Stimulated activated CD8-positive, alpha-beta memory T cell treated with anti-CD3 and anti-CD28 coated beads, Interleukin-4, amount 100 ng/mL, for 4 hours (primary cell): ENCODE measurements at places on chromosomes 16 and 17.

DNA sequence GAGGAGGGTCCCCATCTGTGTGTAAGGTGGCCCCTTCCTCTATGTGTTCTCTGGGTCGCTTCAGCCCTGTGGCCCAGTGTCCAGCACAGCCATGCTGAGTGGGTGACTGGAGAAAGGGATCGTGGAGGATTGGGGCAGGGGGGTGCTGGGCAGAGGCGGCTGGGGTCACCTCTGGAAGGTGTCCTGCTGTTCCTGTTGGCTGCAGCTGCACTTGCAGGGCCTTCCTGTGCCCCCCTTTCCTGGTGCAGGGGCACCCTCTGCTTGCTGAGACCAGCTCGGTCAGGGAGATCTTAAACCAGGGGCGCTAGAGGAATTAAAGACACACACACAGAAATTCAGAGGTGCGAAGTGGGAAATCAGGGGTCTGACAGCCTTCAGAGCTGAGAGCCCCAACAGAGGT lies 11.1 kb downstream of the IL32 start:
- no peak for DNase-seq

DNA sequence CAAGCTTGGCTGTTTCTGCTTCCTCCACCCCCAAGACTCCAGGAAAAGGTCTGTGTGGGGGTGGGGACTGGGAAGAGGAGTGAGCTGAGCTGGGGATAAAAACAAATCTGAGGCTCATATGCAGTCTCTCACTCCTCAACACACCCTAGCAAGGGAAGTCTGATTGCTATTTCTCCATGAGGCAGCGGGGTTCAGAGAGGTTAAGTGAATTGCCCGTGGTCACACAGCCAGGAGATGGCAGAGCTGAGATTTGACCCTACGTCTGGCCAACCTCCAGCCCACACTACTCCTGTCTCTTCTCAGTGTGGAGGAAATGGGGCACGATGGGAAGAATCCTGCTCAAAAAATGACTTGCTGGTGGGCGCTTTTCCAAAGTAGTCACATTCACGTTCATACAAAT lies 4.8 kb upstream of the ABCC3 start:
- no peak for DNase-seq

DNA sequence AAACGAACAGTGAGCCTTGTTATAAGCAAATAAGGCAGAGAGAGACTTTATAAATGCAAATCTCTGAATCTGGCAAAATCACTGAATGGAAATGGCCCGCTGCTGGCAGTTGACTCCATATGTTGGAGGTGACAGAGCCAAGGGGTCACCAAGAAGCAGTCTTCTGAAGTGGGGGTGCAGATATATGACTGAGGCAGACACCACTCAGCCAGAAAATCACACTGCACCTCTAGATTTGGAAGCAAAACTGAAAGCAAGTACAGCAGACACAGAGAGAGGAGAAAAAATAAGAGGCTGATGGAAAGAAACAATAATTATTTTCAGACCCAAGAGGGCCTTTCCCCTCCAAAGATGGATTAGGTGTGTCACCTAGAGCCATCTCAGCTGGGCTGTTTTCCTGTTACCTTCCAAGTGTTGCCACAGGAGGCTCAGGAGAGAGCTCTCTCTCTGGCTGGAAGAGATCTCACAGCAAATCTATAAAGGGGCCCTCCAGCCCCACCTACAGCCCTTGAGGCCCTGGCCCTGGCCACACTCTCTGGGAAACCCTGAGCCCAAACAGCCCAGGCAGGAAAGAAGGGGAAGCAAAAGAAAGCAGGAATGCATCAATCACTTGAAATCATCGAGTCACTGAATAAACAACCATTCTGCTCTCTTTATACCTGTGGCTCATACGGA lies 585.1 kb upstream of the PSMD7 start:
- DNase-seq: no peak

DNA sequence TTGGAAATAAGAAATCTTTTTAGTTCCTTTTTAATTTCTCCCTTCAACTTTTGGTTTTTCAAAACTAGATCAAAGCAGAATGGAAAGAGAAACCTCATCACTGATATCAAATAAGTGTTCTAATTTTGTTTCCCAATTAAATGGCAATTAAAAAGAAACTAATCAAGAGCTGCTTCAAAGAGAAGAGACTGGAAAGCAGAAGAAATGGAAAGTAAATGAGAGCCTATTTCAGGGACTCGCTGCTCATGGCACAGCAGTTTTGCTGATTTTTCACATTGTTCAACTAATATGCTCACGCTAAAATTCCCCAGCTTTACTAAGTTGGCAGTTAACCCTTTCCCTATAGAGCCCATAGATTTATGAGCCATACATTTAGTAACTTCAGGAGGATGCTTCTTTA lies 6.5 kb downstream of the NMT1 start:
- DNase-seq: no peak

DNA sequence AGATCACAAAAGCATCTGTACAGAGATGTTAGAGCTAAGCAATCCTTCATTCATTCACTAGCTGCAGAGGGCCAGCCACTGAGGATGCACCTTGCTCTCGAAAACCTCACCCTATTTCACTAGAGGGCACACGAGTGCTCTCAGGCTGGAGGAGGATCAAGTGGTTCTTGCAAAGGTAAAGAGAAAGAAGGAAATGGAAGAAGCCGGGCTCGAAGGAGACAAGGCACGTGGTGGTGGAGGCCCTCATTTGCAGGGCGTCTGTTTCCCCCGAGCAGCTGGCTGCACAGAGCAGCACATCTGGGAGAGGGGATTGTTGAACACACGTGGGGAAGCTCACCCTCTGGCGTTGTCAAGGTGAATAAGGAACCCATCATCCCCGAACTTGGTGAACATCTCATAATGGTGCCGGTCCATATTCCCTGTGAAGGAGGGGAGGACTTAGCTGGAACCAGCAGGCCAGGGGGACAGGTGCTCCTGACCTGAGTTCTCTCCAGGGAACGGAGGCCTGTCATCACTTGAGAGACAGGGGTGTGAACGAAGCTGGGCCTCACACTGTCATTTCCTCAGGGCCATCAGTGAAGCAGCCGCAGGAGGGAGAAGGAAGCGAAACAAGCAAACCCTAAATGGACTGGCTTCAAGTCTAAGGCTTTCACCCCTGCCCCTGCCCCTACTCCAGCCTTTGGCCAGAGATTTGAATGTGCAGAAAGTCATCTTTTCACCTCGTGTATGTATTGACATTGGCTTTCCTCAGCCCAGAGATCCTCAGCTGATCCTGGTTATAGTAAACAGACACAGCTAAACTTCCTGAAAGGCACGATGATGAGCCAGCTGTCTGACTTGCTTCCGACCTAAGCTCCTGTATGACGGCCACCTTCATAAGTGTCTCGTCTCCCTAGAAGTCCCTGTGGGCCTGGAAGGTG lies 27.6 kb downstream of the PRKAR1A start:
- DNase-seq: no peak

GRCh38 chr16:70746708-70747424 lies 54.1 kb downstream of the VAC14 start:
- no peak for DNase-seq

DNA sequence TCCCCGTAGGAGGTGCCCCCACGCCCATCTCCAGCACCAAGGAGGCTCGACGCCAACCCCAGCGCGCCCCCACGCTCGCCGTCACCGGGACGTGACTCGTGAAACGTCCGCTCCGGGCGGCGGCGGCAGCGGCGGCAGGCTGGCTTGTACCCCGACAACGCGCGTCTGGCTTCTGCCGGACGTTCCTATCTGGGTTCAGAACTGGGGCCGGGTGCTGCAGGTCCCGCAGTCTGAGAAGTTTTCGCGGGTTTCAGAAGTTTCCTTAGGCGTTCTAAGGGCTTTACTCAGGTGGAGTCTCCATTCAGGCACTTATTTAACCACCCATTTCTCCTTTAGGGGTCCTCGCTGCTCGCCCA lies 672 bp upstream of the ALKBH5 start:
- peak; percentile 70 for DNase-seq

- DNase-seq: no peak
Measured at GRCh38 chr16:49468611-49469310, 95.2 kb downstream of the C16orf78 start.

DNA sequence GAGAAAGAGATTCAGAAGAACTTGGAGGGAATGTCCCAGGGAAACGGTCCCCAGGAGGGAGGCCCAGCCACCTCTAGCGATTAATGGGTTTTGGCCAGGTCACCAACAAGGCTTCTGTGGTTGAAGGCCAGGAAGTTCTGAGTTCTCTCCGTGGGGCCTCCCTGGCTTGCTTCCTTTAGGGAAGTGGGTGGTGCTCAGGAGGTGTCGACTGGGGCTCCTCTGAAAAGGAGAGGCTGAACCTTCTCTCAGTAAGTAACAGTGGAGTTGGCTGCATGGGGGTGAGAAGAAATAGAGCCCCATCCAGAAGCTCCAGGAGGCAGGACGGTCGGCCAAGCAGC lies 77.1 kb upstream of the GSE1 start:
- DNase-seq: no peak

- DNase-seq: no peak
Measured at GRCh38 chr16:15538507-15538906, 104.1 kb downstream of the BMERB1 start.

DNA sequence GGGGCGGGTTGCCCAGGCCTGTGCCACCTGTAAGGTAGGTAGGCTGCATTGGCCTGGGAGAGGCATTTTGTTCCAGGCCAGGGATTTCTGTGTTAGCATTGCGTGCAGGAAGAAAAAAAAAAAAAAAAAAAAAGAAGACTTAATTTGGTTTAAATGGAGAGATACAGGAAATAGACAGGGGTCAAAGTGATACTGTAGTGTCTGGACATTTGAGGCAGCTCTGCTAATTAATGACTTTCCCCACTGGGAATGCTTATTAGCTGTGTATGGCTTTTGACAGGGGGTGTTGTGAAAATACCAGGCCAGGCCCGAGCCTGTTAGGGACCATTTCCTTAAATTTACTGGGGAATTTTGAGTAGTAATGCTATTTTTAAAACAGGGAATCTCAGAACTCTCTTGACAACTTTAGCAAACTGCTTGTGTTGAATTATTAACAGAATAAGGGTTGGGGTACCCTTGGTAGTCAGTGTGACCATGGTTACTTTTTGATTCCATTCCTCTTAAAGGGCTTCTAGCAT lies 1.0 kb downstream of the MAP2K4 start:
- DNase-seq: no peak

DNA sequence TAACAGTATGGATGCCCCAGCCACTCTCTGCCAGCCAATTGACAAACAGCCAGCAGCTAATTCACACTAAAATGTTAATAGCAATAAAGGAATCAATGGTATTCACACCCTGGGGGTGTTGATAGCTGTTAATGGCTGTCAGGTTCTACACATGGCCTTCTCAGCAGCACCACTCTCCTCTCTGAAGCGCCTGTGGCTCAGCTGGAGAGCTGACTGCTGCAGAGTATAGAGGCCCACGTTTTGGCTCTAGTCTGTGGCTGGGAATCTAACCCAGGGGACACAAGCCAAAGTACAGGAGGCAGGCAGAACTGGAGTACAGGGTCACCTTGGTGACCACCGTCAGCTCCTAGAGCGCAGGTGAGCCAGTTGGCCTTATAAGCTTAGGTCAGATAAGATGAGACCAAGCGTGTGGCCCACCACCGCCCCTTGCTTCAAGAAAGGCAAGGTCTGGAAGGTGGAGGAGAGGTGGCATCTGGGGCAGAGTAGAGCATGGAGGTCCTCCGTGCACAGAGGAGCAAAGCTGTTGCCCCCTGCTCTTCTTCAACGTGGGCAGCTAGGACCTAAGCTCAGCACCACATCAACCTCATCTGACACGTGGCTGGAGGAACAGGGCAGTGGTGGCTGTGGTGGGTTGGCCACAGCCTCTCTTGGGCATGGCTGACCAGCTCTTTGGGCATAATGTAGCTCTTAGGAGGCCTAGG lies 25.4 kb downstream of the CCR7 start:
- DNase-seq: no peak

GRCh38 chr17:57634713-57635465 lies 110.2 kb downstream of the CCDC182 start:
- no peak for DNase-seq

- DNase-seq: no peak
Measured at GRCh38 chr17:48174833-48175523, 67.4 kb downstream of the SNX11 start.

DNA sequence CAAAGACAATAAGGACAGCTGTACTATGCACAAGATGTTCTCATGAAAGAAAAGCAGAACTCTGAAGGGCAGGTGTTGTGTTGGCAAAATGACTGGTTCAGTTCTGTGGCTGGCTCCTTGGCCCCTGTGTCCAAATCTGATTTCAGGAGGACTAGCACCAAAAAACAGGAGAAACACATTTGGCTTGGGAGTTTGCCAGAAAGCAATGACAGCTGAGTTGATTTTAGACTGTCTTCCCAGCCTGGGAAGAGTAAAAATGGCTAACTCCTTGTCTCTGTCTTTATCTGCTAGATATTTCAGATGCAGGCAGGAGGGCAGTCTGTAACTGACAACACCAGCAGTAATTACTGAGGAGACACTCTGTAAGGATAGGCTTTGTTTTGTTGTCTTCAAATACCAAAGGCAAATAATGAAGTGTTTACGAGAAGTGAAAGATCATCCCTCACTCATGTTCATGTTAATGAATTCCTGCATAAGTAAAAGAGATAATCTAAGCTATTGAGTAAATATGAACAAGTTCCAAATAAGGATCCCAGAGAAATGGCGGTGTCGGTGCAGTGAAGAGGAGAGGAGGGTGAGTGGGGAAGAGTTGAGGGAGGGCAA lies 989.0 kb downstream of the CDH11 start:
- no peak for DNase-seq

- DNase-seq: no peak
Measured at GRCh38 chr17:70906808-70907207, 737.5 kb downstream of the KCNJ2 start.

DNA sequence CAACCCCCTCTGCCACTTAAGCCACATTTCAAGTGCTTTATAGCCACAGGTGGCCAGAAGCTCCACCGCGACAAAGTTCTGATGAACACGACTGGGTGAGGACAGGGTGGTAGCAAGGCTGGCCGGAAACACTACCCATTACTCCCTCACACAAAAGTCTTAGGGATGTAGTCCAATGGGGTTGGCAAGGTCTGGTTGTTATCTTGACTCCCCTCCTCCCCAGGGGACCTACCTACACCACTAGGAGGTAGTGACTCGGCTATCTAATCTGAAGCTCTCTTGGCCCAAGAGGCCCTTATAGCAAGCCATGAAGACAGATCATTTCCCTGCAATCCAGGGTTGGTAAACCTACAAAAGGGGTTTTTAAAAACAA lies 8.4 kb downstream of the LITAFD start:
- DNase-seq: no peak

- no peak for DNase-seq
Measured at GRCh38 chr16:53695070-53695469, 8.6 kb downstream of the RPGRIP1L start.

- no peak for DNase-seq
Measured at GRCh38 chr16:15817446-15817845, 39.4 kb downstream of the MYH11 start.

DNA sequence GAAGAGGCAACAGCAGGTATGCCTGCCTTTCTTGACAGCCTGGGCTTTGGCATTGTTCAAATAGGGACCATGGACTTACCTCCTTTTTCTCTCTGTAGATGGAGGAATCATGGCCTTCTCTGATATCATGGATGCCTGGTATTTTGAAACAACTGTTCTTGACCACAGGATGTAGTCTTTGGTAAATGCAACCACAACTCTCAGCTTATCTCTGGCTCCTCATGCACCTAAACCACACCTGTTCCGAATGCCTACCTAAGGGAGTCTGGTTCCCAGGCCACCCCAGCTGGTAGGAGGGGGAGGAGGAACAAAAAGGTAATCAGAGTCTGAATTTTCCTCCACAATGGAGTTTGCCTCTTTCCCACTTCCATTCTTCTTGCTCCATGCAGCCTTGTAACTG lies 18.8 kb downstream of the CDK5RAP3 start:
- DNase-seq: no peak
